Substantia nigra (tissue), 51 donors: ENCODE measurements at places on chromosomes 2 and 18.

- no peak for DNase-seq
Observed at GRCh38 chr2:215577356-215577755, 141.5 kb upstream of the FN1 start.

GRCh38 chr2:230068016-230068650 is 591 bp downstream of the SLC16A14 start:
- DNase-seq: peak; percentile 35

DNA sequence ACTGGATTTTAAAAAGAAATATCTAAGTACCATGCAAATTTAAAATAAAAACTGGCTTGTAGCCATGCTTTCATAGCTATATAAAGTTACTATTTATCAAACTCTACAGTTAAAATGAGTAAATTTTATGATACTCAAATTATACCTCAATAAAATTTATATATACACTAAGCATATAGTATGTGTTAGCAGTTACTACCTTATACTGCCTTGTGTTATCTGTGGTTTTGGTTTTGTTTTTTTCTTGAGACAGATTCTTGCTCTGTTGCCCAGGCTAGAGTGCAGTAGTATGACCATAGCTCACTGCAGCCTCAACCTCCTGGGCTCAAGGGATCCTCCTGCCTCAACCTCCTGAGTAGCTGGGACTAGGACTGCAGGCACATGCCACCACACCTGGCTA is 342.1 kb downstream of the KIAA1328 start:
- DNase-seq: no peak

DNA sequence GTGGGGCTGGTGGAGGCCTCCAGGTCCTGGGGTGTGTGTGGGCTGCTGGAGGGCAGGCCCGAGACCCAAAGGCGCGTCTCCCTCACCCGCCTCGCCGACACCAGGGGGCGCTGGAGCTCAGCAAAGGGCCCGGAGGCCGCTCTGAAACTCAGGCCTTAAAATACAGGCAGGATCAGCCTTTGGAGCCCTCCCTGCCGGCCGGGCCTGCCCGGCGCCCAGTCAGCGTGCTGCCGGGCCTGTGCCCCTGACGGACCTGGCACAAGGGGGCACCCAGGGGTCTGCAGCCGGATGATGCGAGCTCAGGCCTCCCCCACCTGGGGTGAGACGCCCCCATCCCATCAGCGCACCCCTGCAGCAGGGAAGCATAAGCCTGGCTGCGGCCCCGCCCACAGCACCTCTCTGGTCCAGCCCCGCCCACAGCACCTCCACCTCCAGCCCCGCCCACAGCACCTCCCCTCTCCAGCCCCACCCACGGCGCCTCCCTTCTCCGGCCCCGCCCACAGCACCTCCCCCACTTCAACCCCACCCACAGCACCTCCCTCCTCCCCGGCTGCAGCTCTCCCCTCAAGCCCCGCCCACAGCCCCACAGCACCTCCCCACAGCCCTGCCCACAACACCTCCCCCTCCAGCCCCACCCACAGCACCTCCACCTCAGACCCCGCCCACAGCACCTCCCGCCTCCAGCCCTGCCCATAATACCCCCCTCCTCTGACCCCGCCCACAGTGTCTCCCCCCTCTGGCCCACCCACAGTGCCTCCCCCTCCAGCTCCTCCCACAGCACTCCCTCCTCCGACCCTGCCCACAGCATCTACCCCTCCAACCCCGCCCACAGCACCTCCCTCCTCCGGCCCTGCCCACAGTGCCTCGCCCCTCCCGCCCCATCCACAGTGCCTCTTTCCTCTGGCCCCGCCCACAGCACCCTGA is 92.8 kb upstream of the OTOS start:
- DNase-seq: peak; percentile 94

DNA sequence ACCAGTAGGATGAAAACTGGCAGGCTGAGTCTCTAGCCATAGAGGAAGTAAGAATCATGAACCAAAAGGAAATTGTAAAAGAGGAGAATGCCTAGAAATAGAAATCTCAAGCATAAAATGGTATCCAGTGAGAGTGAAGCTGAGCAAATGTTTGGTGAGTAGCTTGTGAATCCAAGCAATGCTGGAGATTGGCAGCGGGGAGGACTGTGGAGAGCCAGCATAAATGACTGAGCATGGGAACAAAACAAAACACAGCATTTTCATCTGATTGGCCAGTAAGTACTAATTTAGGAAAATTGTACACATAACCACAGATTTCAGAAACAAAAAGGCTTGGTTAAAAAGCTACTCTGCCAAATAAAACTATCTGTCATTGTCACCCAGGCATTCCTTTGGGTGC is 390.0 kb downstream of the STK39 start:
- DNase-seq: no peak
